Hematopoietic multipotent progenitor cell treated with erythropoietin and hydrocortisone succinate and interleukin-3 and kit ligand, for 6 days (in vitro differentiated cells): ENCODE measurements at places on chromosomes 5 and 9.

GRCh38 chr9:88530051-88530450 lies 4.9 kb upstream of the NXNL2 start:
- no peak for DNase-seq

DNA sequence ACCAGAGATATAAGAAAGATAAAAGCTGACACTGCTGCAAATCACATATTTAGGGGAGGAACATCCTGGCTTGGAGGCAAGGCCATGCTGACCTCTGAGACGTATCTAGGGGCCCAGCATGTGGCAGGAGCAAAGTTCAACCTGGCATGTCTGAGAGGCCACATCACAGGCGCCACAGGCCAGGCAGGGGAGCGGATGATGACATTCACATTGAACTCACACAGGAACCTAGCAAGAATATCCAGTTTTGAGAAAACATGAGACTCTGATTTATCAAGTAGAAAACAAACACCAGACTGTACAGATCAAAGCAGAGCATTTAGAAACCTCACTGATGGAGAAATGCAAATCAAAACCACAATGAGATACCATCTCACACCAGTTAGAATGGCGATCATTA lies 64.2 kb upstream of the STK32A start:
- DNase-seq = no peak

DNA sequence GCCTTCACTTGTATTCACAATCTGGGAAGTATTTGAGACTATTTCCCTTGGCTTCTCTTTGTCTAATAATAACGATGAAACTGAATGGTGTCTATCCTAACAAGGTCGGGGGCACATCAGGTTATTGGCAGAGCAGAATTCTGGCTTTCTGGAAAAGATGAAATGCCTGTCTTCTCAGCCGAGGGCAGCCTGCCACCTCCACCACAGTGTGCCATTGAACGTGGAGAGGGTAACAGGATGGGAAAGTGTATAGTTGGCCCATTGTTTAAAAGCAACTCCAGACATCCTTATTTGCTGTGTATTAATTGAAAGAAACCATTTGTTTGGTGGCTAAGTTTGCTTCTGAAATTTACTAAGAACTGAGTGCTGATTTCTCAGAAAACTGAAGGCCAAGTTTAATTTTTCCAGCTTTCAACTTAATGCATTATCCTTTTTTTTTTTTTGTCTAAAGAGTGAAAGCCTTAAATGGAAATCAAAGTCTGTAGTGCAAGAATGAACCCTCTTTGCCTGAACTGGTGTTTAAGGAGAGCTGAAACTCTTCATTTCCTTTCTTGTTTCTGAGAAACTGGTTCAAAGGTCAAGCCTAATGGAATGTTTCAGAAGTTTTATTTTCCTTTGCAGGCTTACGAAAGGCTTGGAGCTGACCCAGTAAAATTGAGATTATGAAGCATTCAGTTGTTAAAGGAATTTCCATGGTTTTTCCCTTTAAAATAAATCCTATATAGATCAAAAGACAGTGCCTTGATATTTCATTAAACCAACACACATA lies 563.7 kb upstream of the DAP start:
- no peak for DNase-seq

GRCh38 chr9:78863531-78863930 lies 566.6 kb downstream of the PSAT1 start:
- DNase-seq = no peak

DNA sequence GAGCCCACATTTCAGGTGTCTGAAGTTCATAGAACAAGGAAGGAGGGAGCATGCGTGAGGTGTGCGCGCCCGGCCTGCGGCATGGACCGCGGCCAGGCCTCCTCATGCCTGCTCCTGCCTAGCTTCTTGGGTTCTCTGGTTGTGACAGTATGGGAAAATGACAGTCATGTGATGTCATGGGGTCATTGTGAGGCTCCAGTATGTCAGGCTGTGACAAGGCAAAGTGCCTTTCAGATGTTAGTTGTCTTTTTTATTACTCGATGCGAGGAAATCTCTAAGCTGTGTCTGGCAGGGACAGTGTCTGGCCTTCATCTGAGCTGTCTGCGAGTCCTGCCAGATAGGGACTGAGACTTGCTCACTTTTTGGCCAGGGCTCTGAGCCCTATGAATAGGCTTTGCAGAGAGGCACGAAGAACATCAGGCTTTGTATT lies 13.3 kb downstream of the UCK1 start:
- no peak for DNase-seq

DNA sequence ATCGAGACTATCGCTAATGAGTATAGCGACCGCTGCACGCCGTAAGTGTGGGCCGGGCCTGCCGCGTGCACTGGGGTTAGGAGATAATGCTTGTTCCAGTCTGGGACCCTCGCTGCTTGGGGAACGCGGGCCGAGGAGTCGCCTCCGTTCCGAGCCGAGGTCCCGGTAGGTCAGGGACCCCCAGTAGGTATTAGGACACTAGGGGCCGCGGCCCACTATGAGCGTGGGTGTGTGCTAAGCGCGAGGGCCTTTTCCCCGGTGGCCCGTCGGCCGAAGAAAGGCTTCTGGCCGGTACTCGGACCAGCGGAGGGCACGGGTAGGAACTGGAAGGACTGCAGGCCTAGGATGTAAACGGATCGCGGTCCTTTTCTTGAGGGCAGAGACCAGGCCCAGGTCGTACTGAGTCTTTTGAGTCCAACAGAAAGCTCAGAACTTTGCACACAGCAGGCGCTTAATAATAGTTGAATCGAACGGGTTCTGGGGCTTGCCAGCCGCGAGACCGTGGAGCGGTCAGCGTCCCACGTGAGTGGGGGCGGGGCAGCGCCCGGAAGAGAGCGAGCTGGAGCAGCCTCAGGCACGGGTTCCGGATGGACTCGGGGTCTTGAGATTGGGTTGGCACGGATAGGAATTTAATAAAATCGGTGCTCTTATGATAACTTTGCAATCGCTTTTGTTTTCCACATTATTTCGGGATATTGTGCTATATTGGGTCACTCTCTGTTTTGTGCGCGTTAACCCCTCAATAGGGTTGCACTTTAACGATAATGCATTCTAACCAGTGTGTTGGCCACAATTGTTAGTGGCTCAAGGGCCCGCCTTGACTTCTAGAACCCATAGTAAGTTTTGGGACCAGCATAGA lies 733 bp downstream of the HSPA4 start:
- peak; percentile 85 for DNase-seq

- peak; percentile 83 for DNase-seq
Observed at GRCh38 chr9:91714020-91714806, 235.8 kb downstream of the ROR2 start.

DNA sequence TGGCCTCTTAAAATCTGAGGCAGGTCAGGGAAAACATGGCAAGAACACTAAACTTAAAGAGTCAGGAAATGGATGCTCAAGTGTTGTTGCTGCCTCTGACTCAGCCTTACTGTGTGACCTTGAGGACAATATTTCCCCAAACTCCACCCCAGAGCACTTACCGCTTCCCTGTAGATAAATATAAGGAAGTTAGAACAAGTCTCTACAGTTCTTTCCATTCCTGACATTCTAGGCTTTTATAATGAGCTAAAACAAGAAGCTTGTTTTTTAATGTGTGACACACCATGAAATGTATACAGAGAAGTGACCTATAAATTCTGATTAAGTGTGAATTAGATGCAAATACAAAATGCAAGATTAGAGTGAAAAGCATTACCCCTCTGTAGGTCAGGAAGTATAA lies 129.3 kb downstream of the GRIA1 start:
- DNase-seq = peak; percentile 5
